ENCODE measurements at places on chromosomes 2 and 18.
A peak's percentile ranks its signal among the peaks of the same experiment; 100 is the strongest.

DNA sequence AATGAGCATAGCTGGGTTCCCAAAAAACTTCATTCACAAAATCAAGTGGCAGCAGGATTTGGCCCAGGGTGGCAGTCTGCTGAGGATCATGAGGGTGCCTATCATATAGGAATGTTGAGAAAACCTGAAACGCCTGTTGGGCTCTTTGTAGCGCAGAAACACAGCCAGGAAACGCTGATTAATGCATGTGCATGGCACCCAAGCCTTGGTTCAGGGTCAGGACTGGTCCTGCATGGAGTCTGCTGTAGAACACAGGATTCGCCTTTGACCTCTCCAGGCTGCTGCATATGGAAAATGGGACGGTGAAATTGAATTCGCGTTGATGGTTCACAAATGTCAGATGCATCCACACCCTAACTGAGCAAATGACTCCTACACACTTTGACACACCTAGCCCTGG is 227.9 kb upstream of the COPS8 start:
- no peak for DNase-seq
- H3K4me1 ChIP-seq, result no peaks in the 10 kb centered on the region
- H3K36me3 ChIP-seq, result no peaks in the 10 kb centered on the region
- H3K4me3 ChIP-seq, result no peak overlapping the region

DNA sequence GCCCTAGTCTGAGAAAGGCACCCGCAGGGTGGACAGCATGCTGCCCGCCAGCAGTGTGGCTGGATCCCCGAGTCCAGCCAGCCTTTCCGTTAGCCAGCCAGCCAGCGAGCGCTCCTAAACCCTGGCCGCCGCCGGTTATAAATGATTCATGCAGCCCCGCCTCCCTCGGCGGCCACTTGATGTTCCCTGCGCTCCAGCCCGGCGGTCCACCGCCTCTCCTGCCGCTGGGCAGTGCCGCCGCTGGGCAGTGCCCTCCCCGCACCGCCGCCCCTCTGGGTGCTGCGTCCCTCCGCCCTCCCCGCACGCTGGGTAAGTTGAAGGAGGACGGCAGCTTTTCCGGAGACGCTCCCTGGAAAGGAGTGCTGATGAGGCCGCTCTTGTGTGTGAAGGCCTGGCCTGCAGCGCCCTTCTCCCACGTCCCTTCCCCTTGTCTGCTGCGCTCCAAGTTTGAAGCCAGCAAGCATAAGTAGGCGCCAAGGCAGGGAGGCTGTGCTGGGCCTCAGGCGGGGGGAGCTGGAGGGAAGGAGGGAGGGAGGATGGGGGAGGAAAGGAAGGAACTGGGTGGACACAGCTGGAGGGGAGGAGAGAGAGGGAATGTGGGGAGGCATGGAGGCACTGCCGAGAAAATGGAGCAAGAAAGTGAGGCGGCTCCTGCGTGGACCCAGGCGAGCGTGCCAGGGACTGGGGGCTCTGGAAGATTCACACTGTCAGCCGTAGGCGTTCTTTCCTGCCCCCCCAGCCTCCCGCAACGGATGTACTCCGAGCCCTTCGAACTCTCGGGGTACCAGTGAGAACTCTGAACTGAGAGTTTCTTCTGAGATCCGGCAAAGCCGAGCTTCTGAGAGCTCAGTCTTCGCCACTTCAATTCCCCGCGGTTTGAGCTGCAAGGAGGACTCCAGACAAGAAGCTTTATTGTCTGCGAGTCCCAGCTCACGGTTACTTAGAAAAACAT is 131.9 kb downstream of the GLI2 start:
- peaks cover 56% of the 10 kb centered on the region for H3K27me3 ChIP-seq
- H3K4me3 ChIP-seq, result peak overlapping the region; percentile 5
- H3K36me3 ChIP-seq, result no peaks in the 10 kb centered on the region
- H3K27ac ChIP-seq, result peak overlapping the region; percentile 53

GRCh38 chr2:197248001-197248401 is 62.6 kb downstream of the ANKRD44 start:
- no peak for DNase-seq
- H3K4me3 ChIP-seq, result no peak overlapping the region
- no peaks in the 10 kb centered on the region for H3K36me3 ChIP-seq

- H3K36me3 ChIP-seq, result no peaks in the 10 kb centered on the region
- no peak overlapping the region for H3K4me3 ChIP-seq
- no peak for DNase-seq
Observed at GRCh38 chr2:61775956-61776570, 77.8 kb downstream of the FAM161A start.

DNA sequence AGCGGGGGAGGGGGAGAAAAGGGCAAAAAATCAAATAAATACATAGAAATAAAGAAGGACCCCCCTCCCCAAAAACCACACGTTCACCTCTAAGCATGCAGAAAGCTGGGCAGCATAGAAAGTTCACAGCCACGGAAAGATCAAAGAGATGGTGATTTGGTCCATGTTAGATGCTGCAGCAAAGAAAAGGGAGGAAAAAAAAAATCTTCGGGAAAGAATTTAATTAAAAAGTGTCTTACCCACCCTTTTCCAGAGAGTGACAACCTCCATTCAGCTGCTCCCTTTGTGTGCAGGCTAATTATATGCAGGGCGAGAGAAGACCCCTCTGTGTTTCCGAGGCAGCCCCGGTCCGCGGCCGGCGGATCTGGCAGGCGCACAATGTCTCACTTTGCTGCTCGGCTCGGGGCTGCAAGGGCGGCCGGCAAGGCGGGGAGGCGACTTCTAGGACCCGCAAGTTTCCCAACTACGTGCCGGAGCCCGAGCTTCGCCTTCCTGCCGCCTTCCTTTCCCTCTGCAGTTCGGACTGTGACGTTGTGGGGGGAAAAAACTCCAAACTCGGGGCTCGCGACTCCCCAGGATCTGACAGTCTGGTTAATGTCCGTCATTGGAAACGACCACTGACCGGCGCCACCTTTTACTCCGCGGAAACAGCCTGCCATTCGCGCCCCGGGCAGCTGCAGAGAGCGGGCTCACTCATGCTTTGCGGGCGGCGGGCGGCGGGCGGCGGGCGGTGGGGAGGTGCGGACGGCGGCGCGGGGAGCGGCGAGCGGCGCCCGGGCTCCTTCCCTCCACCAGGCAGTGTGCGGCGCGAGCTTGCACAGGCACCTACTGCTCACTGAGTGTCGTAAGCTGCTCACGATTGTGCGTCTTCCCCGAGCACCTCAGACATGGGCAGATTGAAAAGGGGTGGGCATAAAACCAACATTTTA is at the start of gene LRRTM1:
LRRTM1 (minus strand) TSS at position 844 of the 929 bp plus-strand sequence. CDS start 933 bp downstream, outside the sequence.
- H3K4me1 ChIP-seq, result peaks cover 9% of the 10 kb centered on the region
- no peak for DNase-seq
- H3K36me3 ChIP-seq, result no peaks in the 10 kb centered on the region
- no peak within 1 kb of the TSS for H3K4me3 ChIP-seq
- no peak within 1 kb of the TSS for H3K27ac ChIP-seq
